ENCODE measurements at places on chromosomes 2 and 18. TPM values are rescaled to one million over a fixed set of nuclear protein-coding genes. Genes with fewer than 3 reads are reported as not detected.

GRCh38 chr2:150204451-150204850 is 283.0 kb downstream of the RND3 start:
- DNase-seq = no peak

- DNase-seq = no peak
Observed at GRCh38 chr2:15912203-15912602, 28.1 kb upstream of the MYCN start.

DNA sequence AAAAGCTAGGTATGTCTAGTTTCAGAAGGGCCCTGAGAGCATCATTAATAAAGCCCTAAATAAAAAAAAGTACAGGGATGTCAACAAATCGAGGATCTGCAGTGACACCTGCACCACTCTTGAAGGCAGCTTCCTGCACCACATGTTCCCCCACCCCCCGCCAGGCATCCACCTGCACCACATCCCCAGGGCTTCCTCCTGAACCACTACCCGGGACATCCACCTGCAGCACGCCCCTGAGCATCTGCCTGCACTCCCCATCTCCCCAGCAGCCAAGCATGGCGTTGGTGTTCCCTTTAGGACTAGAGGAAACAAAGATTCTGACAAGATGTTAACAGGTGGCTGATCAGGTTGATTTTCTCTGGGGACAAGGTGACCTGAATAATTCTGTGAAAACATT is 55.2 kb downstream of the DLGAP1 start:
- no peak for DNase-seq

- no peak for DNase-seq
Observed at GRCh38 chr2:88933091-88933490, 241.6 kb downstream of the RPIA start.

DNA sequence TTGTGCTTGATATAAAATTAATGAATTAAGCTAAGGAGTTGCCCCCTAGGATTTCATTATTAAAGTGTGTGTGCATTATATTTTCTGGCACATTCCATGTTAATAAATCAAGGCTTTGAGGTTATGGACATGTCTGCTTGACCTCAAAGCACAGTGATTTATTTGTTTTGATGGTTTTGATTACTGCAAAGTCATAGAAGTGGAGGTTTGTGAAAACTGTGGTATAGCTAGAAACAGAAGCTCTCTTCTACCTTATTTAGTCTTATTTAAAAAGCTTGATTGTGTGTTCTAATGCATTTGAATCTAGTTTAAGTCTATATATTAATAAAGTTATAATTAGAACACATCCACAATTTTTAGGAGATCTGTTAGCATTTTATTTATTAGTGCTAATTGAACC is 32.2 kb downstream of the DOK6 start:
- DNase-seq = no peak

APLF gene
- total RNA-seq = 4.5 TPM

DNA sequence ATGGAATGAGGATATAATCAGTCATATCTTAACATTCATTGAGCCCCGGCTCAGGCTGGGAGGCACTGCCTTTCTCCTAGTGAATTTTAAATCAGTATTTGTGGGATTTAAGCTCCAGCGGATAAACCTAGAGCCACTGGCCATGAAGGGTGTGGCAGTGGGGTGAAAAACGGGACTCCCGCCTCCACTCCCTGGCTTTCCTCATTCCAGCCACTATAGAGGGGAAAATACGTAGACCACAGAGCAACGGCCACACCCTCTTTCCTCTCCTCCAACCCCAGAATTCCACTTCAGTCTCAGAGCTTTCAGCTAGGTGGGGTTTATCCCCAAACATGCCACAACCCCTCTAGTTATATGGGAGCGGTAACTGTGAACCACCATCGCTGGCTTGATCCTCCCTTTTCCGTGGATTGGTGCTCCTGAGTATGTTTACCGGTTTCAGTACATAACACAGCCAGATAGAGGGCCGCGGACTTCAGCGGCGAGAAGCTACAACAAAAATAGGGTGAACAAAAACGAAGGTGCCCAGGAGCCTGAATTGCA is 70.6 kb upstream of the ITGB6 start:
- no peak for DNase-seq

- no peak for DNase-seq
Observed at GRCh38 chr2:122885436-122885835, 1130.0 kb downstream of the TSN start.

- peak; percentile 66 for DNase-seq
Observed at GRCh38 chr2:95026471-95027368, 1.2 kb downstream of the MAL start.

GRCh38 chr2:128608921-128609880 is 290.5 kb upstream of the HS6ST1 start:
- DNase-seq = peak; percentile 10

- no peak for DNase-seq
Observed at GRCh38 chr2:115678129-115678528, 1235.7 kb downstream of the DPP10 start.

PHLPP1 gene
- total RNA-seq = 6.1 TPM

GLS gene
- total RNA-seq = 187 TPM

BOLL gene
- total RNA-seq = not detected

MALL gene
- total RNA-seq = not detected

POTEI gene
- total RNA-seq = not detected

DNA sequence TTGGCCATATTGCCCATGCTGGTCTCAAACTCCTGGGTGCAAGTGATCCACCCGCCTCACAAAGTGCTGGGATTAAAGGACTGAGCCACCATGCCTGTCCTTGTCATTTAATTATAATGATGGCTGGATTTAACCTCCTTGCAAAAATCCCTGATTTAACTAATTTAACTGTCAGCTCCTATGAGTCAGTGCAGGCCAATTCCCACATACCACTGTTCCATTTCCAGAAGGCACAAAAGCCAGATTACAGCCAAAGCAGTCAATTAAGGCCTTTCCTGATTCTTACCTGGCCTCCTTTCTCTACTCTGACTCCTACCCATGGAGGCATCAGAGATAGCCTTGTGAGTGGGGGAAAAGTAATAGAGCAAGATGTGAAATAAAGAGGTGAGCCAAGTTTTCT is 12.3 kb upstream of the SLC35F5 start:
- no peak for DNase-seq

DNA sequence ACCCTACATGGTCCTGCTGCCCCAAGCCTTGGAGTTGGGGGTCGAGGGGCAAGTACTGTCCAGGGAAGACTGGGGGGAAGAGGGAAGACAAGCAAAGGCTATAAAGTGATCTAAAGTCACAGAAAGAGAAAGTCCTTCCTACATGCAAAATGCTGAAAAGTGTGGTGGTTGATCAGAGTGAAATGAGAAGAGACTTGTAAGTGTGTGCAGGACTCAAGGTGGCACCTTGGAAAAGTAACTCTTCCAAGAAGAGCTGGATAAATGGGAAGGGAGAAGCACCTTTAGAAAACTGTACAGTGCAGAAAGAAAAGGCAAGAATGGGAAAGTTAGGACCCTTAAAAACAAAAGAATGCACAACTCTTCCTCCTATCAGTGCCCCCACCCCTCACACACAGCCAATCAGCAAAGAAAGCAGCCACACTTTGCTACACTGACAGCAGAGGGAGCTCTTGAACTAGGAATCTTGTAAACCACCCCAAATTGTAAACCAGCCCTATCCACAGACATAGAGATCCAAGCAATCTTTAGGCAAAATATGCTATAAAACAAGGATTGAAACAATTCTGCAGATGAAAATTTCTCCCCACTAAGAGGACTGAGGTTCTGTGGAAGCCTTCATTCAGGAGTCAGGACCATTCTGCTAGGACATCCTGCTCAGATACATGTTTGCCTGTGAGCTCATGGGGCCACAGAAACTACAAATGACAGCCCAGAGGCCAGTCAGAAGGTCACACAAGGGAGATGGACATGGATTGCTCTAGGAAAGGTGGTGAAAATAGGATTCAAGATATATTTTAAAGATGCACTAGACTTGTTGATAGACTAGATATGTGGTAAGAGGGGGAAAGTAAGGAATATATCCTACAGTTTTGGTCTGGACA is 146.4 kb downstream of the FTCDNL1 start:
- no peak for DNase-seq

DNA sequence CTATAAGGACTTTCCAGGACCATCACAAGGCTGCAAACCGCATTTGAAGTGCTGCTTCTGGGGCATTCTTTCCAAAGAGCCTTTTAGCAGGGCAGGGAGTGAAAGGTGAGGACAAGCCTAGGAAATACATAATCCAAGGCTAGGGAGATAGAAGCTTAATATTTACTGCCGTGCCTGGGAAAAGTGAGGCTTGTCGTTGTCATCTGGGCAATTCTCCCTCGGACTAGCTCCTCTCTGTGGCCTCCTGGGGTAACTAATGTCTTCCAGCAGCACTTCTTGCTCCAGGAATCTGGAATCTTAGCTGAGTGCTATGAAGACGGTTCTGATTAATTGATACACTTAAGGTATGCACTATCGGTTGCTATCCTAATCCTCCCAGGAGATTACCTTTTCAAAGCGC is 69.3 kb upstream of the ATL2 start:
- DNase-seq = no peak

GRCh38 chr2:119753930-119754321 is 5.8 kb upstream of the PTPN4 start:
- DNase-seq = no peak

GRCh38 chr2:26355038-26355995 is 8.7 kb upstream of the ADGRF3 start:
- DNase-seq = no peak

CDH20 gene
- 0.14 TPM for total RNA-seq

EGR4 gene
- total RNA-seq = not detected

DNA sequence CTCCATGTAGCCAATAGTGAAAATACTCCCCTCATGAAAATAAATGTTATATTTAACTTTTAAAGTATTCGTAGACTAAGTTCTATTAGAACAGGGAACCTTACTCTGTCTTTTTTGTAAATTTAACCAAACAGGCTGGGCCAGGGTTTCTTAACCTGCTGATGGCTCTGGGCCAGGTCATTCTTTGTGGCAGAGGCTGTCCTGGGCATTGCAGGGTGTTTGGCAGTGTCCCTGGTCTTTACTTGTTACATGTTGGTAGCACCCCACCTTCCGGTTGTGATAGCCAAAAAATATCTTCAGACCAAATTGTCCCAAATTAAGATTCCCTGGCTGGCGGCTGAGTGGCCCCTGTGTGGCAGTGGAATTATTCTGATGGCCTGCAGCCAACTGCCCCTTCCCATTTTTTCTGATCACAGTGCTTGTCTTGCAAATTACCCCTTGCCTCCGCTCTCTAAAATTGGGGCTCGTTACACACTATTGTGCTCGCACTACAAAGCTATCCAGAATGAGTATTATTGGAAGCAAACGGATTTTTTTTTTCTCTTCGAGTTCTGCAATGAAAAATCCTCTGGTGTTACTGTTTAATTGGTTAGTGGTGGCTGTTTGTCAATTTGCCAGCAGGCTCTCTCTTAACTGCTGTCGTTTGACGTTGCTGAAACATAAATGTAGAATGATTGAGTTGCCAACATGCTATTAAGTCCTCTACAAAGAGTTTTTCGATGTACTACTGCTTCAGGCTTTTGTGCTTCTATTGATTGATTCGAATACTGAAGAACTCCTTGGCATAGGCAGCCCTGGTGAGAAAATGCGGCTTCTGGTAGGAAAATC is 216.9 kb downstream of the SH3RF3 start:
- no peak for DNase-seq

SH3YL1 gene
- 40.1 TPM for total RNA-seq

DNA sequence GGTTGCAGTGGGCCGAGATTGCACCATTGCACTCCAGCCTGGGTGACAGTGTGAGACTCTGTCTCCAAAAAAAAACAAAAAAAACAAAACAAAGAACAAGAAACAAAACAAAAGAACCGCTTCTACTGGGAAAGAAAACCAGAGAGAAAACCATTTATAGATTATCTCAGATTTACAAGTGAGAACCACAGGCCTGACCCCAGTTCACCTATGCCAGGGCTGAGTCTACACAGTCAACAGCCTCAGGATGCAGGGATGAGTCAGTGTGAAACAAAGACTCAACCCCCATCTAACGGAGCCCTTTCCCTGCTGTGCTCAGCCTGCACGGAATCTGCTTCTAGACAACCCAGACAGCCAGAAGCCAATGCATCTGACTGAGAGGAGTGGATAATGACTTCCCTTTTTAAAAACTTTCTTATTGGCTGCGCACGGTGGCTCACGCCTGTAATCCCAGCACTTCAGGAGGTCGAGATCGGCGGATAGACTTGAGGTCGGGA is 25.5 kb upstream of the YWHAQ start:
- DNase-seq = no peak

DNA sequence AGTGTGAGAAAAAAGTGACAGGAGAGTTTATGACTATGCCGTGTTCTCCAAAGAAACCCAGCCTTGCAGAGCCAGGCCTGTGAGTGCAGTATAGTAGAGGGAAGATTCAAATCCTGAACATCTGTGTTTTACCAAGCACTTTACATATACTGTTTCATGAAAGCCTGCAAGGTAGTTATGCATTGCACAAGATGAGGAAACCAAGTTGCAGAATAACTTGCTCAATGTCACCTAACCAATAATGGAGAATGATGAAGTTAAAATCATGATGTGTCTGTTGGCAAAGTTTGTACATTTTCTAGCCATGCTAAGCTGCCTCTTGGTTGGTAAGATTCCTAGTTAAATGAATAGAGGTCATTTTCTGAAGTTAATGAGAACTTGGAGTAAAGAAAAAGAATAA is 29.3 kb downstream of the SYT4 start:
- no peak for DNase-seq

DNA sequence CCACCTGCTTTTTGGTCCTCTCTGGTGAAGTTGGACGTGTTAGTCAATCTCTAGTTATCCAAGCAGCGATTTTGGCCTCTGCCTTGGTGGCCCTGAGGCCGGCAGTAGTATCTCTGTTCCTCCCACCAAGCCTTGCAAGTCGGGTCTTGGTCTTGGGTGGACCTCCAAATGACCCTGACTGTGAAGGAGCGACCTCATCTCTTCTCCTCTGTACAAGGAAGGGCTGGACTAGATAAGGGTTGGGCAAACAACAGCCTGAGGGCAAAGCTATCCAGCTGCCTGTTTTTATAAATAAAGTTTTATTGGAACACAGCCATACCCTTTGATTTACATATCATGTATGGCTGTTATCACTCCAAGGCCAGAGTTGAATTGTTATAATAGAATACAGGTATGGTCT is 74.6 kb upstream of the FOSL2 start:
- no peak for DNase-seq

DNA sequence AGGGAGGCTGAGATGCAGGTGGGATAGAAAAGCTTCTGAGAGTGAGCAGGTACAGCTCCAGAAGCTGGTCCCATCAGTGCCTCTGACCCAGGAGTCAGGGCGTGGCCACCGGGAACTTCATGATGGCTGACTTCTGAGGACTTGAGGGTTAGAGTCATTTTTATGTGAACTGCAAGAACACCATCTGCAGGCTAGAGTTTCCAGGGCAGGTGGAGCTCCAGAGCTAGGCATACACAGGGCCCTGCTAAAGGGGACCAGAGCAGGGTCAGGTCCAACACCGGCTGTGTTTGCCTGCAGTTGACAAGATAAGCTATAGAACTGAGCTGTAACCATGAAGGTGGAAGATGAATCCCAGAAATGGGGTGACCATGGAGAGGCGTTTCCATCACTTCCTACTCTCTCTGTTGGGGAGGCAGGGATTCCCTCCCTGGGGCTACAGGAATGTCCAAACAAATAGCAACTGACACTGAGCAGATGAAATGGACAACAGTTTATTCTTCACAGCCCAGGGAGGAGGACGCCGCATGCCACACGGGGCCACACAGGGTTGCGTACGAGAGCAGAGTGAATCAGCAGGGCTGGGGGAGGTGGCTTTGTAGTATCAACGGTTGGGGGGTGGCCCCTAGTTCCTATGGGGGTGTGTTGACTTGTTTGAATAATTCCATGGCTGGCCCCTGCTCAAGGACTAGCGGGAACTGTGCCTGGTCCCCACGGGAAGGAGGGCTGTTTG is 77.6 kb upstream of the ZNF516 start:
- no peak for DNase-seq

COL4A3 gene
- not detected for total RNA-seq

ADAM23 gene
- 3.1 TPM for total RNA-seq

CCDC74B gene
- 1.5 TPM for total RNA-seq
